Kidney glomerular epithelial cell (primary cell): ENCODE measurements at places on chromosomes 3 and 15.

- peak; percentile 25 for DNase-seq
These were observed 10.9 kb downstream of the GNB5 start for GRCh38 chr15:52180196-52180835.

DNA sequence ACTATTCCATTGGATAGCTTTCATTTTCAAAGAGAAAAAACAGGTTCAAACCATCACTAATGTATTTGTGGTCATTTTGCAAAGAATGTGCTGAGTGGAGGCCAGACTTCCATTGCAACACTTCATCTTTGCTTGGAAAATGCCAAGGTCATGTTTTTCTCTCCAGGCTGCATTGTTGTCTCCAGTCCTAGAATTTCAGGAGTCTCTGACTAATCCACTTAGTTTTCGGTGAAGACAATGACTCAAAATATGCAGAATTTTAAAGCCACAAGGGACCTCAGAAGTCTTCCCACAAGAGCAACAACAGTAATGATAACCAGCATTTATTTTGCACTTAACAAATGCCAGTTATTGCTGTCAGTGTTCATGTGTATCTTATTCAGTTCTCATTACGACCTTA is 277.0 kb downstream of the RYR3 start:
- DNase-seq = no peak

- DNase-seq = no peak
These were observed 19.5 kb upstream of the HRH1 start for GRCh38 chr3:11134794-11135193.

DNA sequence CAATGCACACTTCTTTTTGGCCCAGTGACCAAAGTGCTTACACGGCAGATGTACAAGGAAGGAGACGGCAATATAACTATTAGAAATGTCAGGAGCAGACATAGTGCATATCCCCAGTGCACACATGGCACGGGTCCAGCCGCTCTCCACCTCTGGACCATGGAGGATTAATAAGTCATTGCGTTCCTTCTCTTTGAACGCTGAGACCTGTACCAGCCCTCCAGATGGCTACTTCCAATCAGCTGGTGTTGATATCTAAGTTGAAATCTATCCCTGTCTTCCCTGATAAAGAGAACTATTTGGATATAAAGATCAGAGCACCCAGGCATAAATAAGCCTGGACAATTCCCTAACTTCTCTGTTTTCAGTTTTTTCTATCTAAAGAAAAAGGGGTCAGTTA is 212.5 kb downstream of the CADPS start:
- no peak for DNase-seq

- DNase-seq = no peak
These were observed 682.1 kb downstream of the MECOM start for GRCh38 chr3:168981396-168981795.

DNA sequence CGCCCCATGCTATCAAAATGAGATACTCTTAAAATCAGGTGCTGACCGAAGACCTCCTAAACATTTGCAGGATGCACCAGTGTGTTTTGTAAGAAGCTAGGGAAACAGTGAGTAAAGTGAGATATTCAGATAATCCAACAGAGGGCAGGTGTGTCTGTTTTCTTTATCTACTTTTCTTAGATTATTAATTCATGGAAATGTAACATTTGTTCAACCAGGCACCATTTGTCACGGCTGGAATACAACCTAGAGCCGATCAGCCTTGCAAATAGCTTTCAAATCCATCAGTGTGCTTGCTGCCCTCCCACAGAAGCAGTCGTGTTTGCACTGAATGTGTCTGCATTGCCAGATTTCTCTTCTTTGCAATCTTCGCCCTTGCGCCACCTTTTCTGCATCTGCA is 201.9 kb upstream of the CHRM5 start:
- DNase-seq = no peak

- DNase-seq = peak; percentile 5
These were observed 22.1 kb downstream of the ZNF621 start for GRCh38 chr3:40546816-40547215.

DNA sequence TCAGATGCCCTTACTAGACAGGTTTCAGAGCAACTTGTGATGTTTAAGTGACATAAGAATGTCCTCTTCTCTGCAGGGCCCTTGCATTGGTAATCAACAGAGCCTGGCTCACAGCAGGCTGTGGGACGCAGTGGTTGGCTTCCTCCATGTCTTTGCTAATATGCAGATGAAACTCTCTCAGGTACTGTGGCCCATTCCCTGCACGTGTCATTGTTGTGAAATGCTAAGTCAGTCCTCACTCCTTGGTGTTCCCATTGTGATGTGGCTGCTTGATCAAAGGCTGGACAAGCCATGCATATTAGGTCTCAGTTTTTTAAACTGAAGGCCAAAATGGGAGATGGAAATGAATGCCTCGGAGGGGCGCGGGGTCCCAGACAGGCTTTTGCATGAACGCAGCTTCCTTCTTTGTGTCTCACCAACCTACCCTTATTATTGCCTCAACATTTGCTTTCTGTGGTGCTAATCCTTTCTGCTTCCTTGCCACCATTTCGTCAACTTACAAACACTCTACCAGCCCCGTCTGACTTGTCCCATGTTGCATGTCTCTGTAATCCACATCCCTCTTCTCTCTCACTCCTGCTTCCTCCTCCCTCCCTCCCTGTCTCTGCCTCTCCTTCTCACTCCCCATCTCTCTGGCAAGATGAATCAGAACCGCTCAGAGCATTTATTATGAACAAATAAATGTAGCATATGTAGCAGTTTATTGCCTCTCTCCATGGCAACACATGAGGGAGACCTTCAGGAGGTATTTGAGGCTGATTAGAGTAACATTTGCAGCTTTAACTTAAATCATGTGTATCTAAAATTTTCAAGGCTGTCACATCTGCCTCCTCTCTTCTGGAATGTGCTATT is 133.2 kb upstream of the CHRM5 start:
- DNase-seq = no peak

GRCh38 chr3:189288348-189289235 is 116.8 kb downstream of the TPRG1 start:
- DNase-seq = no peak

GRCh38 chr3:57194641-57195040 is 5.1 kb downstream of the HESX1 start:
- no peak for DNase-seq

DNA sequence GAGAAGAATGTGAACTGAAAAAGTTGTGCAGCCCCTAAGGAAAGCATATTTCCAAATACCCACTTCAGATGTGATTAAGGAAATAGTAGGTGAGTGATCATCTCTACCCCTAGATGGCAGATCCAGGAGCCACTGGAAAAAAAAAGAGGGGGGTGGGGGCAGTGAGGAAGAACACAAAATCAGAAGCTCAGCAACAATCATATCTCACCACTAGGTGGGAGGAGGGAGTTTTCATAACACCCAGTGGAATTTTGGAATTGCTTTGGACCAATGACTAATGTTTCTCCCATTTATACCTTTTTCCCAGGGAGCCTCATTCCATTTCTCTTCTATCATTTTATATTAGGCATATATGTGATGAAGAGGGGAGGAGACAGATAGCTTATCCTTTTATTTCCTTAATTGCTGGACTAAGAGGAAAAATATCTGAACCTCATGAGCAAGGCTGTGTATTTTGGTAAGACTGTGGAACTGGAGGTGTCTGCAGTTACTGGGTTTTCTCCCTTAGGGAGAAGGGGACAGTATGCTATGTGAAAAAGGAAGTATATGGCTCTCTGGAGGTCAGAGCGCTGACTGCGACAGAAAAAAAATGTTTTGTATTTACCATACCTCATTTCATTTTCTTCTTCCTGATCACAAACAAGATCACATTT is 363.4 kb downstream of the GAP43 start:
- DNase-seq = no peak

DNA sequence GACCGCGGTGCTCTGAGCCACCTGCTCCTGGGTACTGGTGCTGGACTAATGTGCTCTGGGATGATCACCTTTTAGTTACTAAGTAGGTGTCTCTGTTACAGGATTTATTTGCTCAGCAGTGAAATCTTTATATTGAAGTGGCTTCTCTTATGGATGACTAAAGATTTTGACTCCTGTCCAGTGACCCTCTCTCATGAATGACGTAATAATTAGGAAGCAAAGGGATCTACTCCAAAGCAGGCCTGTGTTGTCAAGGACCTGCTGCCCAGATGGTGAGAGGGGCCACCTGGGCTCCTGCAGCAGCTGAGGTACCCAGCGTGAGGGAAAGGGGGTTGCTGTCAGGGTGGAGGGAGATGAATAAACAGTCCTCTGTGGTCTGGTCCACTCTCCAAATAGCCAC is 263.6 kb downstream of the GABRG3 start:
- DNase-seq = no peak

- DNase-seq = no peak
These were observed 242.1 kb downstream of the ZIC1 start for GRCh38 chr3:147651107-147651778.

DNA sequence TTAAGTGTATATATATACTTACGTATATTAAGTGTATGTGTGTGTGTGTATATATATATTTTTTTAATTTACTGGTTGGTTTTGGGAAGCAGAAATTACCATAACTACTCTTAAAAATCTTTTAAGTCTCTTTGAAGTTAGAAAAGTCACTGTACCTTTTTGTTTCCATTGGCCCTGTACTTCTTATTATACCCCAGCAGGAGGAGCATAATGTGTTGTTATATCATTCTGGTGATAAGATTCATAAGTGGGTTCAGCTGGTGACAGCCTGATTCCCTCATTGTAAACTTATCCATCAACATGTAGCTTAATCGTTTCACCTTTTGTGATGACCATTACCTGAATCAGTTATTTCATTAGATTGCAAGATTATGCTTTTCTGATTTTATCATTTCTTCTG is 30.8 kb downstream of the MLH1 start:
- DNase-seq = no peak

DNA sequence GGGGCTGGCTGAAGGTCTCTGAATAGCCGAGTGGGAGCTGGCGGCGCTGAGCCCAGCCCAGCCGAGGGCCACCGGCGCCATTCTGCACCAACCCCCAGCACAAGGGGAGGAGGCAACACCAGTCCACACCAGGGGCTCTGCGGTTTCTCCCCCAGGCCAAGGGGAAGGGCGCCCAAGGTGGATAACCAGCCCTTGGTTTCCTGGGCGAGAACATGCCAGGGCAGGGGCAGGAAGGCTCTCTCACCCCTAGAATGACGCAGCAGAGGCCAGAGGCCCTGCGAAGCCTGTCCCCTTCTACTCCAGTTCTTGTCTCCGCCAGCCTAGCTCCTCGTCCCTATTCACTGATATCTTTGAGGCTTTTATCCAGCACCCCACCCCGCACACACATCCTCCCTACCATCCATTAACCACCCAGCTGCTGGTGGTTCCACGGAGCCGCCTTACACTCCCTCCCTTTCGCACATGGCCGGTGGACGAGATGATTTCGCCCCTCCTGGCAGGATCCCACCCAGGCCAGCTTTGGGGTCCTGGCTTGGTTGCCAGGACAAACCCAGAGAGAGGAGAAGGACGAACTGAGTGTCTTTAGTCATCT is 1.3 kb downstream of the RBPMS2 start:
- no peak for DNase-seq

GRCh38 chr3:182812123-182812522 is 18.8 kb downstream of the ATP11B start:
- DNase-seq = no peak

- DNase-seq = no peak
These were observed 392.8 kb downstream of the TUSC7 start for GRCh38 chr3:117102426-117102825.

DNA sequence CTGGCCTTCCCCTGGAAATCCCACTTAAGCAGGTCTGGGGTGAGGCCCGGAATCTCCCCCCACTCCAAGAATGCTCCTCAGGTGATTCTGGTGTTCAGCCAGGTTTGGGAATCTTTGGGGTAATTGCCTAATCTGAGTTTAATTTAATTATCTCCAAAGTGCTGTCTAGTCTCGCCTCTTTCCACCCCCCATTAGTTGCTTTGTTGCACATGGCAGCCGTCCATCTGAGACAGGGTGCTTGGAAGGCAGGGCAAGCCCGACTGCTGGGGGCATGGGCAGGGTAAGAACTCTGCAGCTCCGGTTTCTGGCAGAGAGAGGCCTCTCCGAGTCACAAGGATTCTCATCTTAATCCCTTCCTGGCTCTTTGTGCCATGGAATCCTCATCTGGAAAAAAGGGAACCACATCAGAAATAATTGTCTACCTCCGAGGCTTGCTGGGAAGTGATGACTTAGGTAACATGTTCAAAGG is 15.0 kb downstream of the IL17RD start:
- DNase-seq = no peak

GRCh38 chr3:102573483-102574028 is 138.7 kb downstream of the ZPLD1 start:
- no peak for DNase-seq

DNA sequence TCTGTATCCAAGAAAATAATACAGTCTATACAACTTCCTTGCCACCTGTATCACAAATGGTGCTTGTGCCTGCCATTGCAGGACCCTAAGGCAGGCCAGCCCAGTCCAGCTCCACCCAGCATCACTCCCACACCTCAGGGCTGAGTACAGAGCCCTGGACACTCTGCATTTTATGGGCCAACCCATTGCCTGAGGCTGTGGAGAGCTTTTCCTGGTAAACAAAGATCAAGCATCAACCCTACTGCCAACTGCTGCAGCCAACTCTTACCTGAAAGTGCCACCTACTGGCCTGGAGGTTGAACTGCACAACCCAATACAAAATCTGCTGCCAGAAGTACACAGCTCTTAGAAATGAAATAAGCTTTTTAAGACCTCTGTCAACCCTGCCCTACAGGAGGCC is 1082.2 kb downstream of the NAALADL2 start:
- peak; percentile 5 for DNase-seq

DNA sequence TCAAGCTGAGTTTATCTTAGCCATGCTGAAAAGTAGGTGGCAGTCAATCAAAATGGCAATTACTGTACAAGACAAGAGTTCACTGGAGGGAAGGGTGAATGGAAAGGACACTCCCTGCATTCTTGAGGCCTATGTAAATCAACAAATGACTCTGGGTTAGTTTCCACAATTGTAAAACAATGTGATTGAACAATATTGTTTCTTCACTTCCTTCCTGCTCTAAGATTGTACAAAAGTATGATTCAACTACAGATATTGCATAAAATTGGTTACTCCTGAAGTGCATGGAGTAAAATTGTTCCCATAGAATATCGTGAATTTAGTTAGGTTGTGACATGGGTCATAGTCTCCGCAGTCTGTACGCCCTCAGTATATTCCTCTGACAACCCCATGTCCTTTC is 277.6 kb downstream of the LPP start:
- DNase-seq = no peak

DNA sequence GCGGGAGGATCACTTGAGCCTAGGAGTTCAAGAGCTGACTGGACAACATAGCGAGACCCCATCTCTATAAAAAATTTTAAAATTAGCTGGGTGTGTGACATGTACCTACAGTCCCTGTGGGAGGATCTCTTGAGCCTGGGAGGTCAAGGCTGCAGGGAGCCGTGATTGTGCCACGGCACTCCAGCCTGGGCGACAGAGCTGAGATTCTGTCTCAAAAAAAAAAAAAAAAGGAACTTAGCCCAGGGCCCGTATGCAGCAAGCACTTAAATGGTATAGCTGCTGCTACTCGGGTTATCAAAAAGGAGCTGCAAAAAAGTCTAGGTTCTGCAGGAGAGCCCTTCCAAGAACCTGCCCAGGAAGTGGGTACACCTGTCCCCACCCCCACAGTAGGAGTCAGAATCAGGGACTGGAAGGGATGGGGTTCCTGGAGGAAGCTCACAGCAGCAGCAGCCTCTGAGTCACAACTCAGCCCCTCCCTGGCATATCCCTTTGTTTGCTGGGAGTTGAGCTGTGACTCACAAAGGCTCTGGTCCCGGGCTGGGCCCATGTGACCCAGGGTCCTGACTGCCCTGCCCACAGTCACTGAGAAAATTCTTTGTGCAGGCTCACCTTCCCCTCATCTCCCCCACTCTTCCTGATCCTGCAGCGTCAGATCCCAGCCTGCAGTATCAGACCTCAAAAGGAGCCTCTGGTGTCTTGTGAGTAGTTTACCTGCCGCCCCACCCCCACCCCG is at the start of gene SPATA12:
Gene SPATA12, plus strand, starts transcription at position 576 of the 733 bp plus-strand sequence. CDS start 13,031 bp downstream, outside the sequence.
- peak; percentile 90 for DNase-seq

GRCh38 chr15:74053941-74054529 is 28.3 kb downstream of the GOLGA6A start:
- peak; percentile 35 for DNase-seq
